ENCODE measurements at places on chromosomes 12 and 14.

- DNase-seq, result no peak
Measured at GRCh38 chr14:63006531-63006930, 38.7 kb downstream of the KCNH5 start.

- peak; percentile 99 for DNase-seq
Measured at GRCh38 chr12:127559349-127560040, 707.5 kb upstream of the TMEM132C start.

- no peak for DNase-seq
Measured at GRCh38 chr14:61766151-61766550, 3.9 kb downstream of the SNAPC1 start.

- DNase-seq, result no peak
Measured at GRCh38 chr12:11609045-11609444, 40.4 kb upstream of the ETV6 start.

DNA sequence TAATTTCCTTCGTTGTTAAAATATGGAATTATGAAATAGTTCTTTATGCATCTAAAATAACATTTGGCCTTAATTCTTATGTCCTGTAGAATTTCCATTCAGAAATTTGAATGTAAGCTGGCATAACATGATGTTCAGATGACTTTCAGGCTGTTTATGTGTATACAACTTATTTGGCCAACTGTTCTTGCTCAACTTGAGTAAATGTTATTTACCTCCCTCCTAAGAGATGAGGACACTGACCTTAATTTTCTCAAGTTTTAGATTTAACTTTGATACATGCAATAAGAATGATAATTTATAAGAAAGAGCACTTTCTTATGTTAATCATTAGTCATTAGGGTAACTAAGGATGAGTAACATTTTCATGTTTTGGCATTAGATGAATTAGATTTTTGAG is 365.4 kb downstream of the AEBP2 start:
- no peak for DNase-seq

DNA sequence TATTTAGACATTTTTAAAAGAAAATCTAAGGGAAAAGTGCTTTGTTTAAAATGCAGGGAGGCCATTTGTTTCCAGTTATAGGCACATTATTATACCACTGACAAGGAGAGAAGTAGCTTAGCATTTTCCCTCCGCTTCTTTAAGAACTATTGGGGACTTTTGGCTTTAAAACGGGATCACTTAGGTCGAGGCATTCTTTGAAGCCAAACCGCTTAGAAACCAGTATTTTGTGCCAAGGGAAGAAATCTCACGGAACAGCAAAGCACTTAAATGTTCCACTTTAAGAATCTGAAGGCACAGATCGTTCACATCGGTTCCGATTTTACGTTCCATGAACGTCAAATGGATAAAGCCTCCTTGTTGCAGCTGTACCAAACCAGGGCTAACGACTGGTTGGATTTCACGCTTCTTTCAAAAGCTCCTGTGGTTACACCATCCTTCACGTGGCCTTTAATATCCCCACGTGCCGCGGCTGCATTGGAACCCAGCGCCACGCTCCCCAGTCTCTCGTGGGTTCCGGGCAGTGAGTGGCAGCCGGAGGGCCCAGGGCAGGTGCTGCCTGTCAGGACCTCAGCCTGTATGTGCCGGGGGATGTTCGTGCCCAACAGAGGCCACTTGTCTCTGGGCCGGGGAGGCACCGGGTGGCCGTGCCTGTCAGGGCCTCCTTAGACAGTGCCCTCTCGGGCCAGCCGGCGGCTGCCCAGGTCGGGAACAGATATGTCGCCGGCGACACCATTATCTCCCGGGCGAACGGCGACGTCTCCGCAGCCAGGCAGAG is 195.4 kb downstream of the KIF26A start:
- no peak for DNase-seq
